ENCODE measurements at places on chromosomes 12 and 14.

DNA sequence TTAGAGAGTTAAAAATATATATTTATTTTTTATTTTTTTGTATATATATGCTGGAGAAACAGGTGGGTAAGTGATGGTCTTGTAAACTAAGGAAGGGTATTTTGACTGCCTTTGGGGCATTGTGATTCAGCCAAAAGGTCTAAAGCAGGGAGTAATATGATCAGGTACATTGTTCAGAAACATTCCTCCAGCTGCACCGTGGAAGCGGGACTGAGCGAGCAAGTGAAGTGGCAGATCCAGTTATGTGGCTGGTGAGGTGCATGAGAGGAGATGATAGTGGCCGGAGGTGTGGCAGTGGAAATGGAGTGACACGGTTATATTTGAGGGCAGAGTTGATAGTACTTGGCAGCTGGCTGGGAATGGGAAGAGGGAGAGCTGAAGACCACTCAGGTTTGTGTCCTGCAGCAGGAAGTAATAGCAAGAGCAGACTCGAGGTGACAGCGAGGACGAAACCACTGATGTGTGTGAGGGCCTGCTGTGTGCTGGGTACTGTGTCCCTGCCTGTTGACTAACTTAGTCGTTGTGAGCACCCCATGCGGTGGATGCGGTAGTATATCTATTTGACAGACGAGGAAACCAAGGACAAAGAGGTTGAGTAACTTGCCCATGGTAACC lies 39.2 kb downstream of the EID3 start:
- no peak for DNase-seq

- DNase-seq: no peak
These were observed 260.3 kb downstream of the VRK1 start for GRCh38 chr14:97057238-97058073.

- peak; percentile 27 for DNase-seq
These were observed 604 bp downstream of the EIF4B start for GRCh38 chr12:53006810-53007309.

GRCh38 chr12:87280893-87281292 lies 748.3 kb downstream of the C12orf50 start:
- DNase-seq: no peak

GRCh38 chr12:2265461-2266167 lies 212.8 kb downstream of the CACNA1C start:
- no peak for DNase-seq

DNA sequence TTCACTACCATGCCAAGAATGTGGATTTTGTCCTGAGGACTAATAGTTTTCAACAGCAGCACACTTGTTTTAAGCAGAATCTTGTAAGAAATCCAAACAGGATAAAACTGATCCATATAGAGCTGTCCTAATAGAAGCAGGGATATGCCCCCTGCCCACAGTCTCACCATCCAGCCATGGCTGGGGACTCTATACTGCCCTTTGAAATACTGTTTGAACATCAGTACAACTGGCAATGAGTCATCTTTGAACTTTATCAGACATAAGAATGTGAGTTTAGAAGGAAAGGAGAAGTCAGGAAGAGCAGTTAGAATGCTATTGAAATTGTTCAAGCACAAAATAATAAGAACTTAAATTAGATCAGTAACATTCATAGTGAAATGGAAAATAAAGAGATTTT lies 3.8 kb upstream of the C12orf42 start:
- DNase-seq: no peak

- no peak for DNase-seq
These were observed 6.7 kb downstream of the DDX47 start for GRCh38 chr12:12819752-12820311.

GRCh38 chr12:80617733-80618132 lies 89.7 kb upstream of the MYF6 start:
- DNase-seq: no peak

GRCh38 chr14:74945852-74946658 lies 9.3 kb downstream of the PGF start:
- DNase-seq: peak; percentile 47

- DNase-seq: no peak
These were observed 30.1 kb downstream of the SLC15A4 start for GRCh38 chr12:128793701-128794100.

GRCh38 chr12:5945071-5946008 lies at the start of gene ANO2:
Gene ANO2, minus strand, starts transcription at chr12:5945259. Its CDS starts 42 bp downstream, at chr12:5945217.
- peak; percentile 47 for DNase-seq

- DNase-seq: no peak
These were observed 71.6 kb upstream of the STXBP6 start for GRCh38 chr14:25121337-25122129.

- DNase-seq: no peak
These were observed 233.1 kb downstream of the PTPRO start for GRCh38 chr12:15555446-15555845.

- no peak for DNase-seq
These were observed 179.0 kb upstream of the KRR1 start for GRCh38 chr12:75690296-75690955.

GRCh38 chr14:72543341-72543740 lies 350.6 kb downstream of the DPF3 start:
- DNase-seq: no peak

DNA sequence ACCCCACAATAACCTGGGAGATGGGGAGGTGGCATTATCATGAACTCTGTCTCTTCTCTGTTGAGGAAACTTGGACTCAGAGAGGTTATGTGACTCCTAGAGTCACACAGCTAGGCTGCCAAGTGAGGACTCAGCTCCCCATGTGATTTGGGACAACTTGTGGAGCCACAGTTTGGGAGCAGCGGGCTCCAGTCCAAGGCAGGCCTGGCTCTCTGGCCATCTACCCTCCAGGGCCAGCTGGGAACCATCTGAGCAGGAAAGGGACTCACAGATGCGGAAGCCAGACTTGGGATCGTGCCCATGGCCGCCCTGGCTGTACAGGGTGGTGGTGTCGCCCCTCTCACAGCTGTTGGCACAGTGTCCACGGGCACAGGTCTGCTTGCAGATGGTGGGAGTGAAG lies 59.1 kb downstream of the ISCA2 start:
- DNase-seq: no peak

DNA sequence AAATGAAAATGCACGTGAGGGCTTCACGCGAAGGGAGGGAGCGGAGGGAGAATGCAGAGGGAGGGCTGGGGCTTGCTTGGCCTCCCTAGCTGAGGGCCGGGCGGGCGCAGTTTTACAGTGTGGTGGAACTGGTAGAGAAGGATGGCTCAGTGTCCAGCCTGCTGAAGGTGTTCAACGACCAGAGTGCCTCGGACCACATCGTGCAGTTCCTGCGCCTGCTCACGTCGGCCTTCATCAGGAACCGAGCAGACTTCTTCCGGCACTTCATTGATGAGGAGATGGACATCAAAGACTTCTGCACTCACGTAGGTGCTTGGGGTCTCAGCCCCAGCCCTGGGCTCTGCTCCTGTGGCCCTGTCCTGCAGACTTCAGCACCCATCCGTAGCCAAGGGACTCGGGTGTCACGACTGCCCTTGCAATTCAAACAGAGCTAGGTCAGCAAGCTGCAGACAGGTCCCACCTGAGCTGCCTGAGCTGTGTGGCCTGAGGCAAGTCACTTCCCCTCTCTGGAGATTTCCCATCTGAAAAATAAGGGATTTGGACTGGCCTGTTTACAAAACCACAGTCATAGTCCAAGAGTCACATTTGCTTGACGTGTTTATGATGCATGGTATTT lies 18.4 kb downstream of the OTUB2 start:
- no peak for DNase-seq

- DNase-seq: no peak
These were observed 26.1 kb upstream of the CIPC start for GRCh38 chr14:77071938-77072388.

DNA sequence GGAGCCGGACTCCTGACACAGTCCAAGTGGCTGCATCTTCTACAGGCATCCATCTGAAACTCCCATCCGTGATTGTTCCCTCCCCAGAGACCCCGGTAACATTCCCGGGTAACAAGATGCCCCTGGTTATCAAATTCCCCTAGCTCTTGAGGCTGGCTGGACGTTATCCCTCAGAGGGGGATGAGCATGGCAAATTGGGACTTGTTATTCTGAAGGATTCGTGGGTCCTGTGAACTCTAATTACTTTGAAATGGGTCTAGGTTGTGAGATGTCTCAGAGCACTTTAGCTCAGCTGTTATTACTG lies 642 bp upstream of the PAN2 start:
- DNase-seq: no peak

DNA sequence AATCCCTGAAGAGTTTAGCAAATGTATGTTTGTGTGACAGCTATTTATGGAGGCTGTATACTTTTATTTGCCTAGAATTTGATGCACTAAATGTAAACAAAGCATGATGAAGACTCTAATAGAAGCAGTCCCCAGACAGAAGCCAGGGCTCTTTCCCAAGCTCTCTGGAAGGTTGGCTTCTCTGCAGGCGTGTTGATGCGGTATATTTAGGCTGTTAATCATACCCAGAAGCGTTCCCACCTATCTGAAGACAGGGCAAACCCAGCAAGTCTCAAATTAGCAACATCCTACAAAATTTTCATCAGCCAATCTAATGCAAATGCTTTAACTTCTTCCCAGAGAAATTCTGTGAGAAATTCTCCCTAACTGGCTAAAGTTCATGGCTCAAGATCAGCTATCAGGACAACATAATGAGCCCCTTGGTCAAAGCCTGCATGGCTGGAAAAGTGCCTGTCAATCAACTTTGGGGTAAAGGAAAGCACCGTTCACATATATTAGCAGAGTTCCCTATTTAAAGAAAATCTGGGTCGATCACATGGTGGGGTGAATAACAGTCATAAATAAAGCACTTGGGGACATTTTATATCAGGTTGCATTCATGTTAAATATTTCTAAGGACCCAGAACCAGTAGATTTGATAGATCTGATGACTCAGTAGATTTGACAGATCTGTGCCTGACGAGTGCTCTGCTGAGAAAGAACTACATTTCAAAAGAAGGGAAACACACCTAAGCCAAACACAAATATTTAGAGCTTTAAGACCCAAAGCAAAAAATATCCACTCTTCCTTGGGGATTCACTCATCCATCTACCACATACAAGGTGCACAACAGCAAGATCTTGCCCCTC lies 46.6 kb downstream of the KSR2 start:
- no peak for DNase-seq

- DNase-seq: no peak
These were observed 38.0 kb downstream of the LTBP2 start for GRCh38 chr14:74574090-74574433.

- DNase-seq: no peak
These were observed 223.8 kb downstream of the VRK1 start for GRCh38 chr14:97021001-97021400.

GRCh38 chr14:99971087-99971940 lies 93.9 kb upstream of the EVL start:
- DNase-seq: peak; percentile 94

DNA sequence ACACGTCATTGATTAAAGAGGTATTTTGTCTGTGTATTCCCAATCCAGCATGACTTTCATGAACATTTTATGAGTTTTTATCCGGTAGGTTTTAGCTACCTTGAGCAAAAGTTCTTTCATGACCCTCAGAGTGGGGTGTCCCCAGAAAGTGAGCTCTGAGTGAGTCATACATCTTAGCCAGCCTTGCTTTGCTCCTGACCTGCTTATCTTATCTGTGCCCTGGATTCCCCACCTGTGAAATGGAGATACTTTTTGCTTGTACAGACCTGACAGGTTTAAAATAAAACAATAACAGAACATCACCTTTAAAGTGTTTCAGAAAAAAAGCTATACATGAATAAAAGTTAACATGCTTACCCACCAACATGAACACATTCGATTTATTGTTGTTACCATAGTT lies 202.8 kb upstream of the SOX5 start:
- DNase-seq: no peak

GRCh38 chr12:4246116-4246515 lies 27.4 kb upstream of the CCND2 start:
- DNase-seq: no peak

- no peak for DNase-seq
These were observed 126.4 kb downstream of the SCN8A start for GRCh38 chr12:51717326-51717925.

DNA sequence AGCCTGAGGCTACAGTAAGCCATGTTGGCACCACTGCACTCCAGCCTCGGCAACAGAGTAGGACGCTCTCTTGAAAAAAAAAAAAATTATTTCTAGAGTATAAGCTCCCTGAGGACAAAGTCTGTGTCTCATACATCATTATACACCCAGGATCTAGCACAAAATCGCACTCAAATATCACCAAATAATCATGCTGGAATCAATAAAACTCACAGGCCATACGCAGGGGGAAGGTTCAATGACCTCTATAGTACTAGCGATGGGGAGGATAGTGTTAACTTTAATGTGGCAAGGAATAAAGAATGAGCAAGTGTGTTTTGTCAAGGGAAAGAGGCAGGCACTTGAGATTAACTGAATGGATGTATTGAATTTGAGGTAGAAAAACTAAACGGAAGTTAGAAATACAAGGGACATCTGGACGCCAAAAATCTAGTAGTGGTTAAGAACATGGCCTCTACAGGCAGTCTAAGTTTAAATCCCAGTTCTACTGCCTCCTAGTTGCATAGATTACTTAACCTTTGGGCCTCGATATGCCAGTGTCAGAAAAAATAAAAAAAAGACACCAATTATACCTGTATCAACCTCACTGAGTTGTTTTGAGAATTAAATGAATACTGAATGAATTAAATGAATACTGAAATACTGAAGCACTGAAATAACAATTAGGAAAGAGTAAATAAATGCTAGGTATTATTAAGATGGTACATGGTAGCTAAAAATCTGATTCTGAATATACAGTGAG lies 4.4 kb upstream of the AP4S1 start:
- no peak for DNase-seq

GRCh38 chr12:50555471-50555885 lies 50.7 kb downstream of the DIP2B start:
- DNase-seq: no peak

DNA sequence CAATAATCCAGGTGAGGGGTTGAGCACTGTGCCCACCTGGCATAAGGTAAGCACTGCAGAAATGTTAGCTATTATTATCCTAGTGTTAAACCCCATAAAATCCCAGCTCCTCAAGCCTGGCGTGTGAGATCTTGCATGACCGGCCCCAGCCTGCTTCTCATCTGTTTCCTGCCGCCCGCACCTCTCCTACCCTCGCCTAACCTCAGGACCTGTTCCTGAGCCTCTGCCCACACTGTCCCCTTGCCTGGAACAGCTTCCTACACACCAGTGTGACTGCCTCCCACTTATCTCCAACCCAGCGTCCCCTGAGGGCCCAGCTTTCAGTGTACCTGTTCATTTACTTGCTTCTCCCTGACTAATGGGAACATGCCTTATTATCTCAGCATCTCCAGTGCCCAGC lies 24.7 kb downstream of the ISCA2 start:
- DNase-seq: no peak

DNA sequence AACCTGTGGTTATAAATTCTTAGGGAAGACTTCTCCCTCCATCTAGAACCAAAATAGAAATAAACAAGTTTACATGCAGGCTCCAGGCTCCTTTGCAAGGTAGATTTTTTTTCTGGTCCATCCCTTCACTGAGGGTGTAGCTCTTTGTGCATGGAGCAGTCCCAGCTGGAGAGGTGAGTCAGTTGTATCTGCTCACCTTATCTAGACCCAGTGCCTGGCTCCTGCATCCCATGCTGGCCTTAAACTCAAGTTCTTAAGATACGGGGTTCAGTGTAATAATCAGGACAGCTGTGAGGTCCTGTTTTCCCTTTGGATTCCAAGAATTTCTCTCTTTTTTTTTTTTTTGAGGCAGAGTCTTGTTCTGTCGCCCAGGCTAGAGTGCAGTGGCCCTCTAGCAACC lies 14.8 kb downstream of the ATP6V0A2 start:
- DNase-seq: no peak

- no peak for DNase-seq
These were observed 134.6 kb downstream of the SLC25A21 start for GRCh38 chr14:37037636-37038387.
